ENCODE measurements at places on chromosomes 6 and 20.

GRCh38 chr20:32510120-32510600 is 75.0 kb downstream of the NOL4L start:
- DNase-seq = no peak

- DNase-seq = no peak
Observed at GRCh38 chr6:4906293-4907276, 97.3 kb downstream of the RPP40 start.

DNA sequence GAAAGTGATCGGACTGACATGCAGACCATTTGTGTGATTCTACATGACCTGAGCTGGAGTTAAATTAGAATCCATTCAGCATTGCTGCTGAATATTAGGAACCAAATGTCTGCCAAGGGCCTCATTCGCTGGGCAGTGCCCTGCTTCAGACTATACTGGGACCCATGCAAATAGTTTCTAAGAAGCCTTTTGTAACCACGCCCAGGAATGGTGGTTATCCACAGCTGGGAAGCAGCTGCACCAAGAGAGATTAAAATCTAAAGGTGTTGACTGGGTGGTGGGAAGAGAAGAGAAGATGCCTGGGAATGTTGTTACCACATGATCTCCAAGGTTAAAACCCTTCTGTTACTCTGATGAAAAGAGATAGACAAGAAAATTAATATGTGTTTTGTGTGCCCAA is 156.8 kb downstream of the PKHD1 start:
- no peak for DNase-seq

- no peak for DNase-seq
Observed at GRCh38 chr6:104326173-104327001, 533.3 kb downstream of the HACE1 start.

DNA sequence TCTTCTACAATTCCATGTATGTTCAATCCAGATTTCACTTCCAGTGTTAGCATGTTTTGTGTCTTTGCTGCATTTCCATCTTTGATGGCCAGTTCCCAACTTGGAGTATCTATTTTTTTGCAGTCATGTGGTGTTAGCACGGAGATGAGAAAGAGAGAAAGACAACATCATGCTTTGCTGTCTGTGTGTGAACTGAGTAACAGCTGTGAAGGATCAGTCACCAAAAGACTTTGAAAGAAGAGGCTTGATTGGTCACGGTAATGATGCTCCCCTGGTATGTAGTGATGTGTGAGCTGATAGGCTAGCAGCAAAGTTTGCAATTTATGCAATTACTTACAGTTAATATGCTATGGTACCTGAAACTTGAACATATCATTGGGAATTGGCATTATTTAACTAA is 731.3 kb upstream of the NRSN1 start:
- DNase-seq = no peak

- no peak for DNase-seq
Observed at GRCh38 chr20:10132387-10132786, 86.2 kb upstream of the SNAP25 start.

GRCh38 chr6:121965739-121966138 is 433.7 kb upstream of the HSF2 start:
- no peak for DNase-seq

DNA sequence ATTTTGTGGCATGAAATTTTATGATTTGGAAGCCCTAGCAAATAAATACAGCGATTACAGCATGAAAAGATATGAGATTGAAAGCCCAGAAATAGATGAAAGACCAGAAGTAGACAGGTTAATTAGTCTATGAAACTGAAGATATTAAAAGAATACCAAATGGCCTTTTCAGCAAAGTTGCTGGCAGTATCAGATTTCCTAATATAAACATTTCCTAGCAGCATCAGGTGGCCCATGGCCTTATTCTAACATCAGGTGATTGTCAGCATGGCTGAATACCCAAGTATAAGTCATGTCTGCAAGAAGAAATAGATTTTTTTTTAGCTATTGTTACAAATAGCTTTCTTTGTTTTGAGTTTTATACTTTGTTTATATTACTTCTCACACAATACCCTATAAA is 93.2 kb downstream of the CLVS2 start:
- DNase-seq = no peak

All from stimulated activated naive CD4-positive, alpha-beta T cell (primary cell).